Substantia nigra (tissue), 51 donors: ENCODE measurements at places on chromosomes 6 and 20.

- DNase-seq = no peak
These were observed 94.3 kb downstream of the RAMACL start for GRCh38 chr6:166492092-166492741.

DNA sequence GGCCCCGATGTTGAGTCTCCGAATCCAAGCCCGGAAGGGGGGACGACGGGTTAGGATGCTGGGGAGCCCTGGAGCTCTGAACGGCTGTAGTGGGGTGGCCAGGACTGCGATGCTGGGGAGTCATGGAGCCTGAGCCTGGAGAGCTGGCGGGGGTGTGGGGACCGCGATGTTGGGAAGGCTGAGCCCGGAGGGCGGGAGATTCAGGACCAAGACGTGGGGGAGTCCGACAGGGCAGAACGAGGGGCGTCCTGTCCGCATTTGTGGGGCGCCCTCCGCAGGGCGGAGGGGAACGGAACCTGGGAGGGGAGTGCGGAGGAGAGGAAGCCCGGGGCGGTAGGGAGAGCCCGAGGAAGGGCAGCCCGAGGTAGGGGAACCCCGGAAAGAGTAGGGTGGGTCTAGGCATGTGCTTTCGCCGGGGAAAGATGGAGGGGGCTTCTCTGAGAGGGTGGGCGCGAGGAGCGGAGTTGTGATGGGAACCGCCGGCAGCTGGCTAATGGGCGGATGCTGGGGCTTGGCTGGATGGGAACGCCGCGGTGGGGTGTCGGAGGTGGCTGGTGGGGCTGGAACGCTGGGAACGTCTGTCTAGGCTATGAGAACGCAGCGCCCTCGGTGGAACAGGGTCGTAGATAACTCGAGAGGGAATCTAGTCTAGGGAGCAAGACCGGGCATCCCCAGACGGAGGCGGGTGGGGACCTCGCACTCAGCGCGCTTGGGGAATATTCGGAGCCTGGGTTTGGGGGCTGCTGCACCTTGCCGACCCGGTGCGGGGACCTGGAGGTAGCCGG, 684 bp downstream of the PAQR8 start:
- peak; percentile 41 for DNase-seq

GRCh38 chr20:37471741-37472235, 49.3 kb upstream of the NNAT start:
- peak; percentile 19 for DNase-seq

DNA sequence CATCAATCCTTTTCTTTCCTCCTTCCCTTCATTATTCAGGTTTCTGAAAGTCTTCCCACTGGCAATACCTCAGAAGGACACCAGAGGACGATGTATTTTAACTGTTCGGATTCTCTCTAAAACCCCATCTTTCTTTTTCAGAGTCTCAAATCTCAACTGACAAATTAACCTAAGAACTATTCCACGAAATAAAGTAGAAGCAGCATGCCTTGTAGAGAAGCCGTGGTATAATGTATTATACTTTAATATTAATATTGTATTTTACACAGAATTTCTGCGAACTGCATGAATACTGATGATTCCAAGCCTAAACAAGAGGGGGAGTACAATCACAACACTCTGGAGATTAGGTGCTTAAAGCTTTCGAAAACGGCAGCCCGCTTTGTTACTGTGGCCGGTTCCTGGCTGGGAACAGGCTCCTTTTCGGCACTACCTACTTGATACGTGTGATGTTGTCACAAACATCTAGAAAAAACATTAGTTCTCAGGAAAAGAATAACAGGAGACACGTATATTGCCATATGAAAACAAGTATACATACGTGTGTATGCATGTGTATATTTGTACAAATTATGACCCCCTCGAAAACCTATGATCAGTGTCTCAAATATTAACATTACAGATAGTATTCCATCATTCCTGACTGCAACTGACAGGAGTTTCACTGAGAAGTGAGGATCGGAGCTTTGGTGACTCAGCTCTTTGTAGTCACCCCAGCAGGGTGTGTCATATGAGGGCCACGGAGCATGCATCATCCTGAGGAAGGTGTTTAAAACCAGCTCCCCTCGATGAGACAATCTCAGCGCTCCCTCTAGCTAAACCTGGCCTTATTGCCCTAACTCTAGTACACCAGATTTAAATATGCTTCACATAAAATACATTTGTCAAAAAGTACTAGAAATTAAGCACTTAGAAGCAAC, 319.7 kb upstream of the TCF21 start:
- DNase-seq = no peak

DNA sequence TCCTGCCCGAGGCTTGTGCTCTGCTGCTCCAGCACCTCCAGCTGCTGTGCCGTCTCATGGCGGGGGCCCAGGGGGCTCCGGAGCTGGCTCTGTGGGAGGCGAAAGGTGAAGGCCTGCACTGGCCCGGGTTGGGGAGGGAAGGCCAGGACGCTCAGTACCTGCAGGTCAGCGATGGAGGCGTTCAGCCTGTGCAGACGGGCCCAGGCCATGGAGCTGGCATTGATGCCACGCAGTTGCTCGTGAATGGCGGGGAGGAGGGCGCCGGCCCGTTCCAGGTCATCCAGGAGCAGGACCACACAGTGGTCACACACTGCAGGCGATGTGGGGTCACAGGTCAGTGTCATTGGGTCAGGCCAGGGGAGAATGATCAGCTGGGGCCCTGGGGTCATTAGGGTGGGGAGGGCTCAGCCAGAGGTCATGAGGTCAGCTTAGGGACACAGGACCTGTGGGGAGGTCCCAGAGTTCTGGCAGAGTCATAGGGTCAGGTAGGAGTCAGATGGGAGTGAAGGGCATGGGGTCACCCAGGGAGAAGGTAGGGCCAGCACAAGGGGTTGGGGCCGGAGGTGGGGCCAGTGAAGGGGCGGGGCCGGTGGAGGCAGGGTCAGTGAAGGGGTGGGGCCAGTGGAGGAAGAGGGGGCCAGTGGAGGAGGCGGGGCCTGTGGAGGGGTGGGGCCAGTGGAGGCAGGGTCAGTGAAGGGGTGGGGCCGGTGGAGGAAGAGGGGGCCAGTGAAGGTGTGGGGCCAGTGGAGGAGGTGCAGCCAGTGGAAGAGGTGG, 18.0 kb downstream of the ADRM1 start:
- no peak for DNase-seq

DNA sequence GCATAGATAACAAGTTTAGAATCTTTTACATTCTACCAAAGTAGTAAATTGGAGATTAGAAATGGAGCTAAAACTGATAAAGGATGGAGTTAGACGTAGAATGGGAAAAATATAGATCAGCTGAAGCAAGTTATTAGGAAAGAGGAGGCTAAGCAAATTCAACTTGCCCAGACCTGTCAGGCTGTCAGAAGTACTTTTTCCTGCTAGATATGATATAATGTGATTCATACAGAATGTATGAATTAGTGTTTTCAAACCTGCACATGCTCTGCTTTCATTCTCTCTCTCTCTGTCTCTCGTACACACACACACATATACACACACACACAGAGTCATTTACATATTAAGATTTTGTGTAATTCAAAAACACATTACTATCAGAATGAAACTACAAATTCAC, 133.2 kb upstream of the HDGFL1 start:
- DNase-seq = no peak

DNA sequence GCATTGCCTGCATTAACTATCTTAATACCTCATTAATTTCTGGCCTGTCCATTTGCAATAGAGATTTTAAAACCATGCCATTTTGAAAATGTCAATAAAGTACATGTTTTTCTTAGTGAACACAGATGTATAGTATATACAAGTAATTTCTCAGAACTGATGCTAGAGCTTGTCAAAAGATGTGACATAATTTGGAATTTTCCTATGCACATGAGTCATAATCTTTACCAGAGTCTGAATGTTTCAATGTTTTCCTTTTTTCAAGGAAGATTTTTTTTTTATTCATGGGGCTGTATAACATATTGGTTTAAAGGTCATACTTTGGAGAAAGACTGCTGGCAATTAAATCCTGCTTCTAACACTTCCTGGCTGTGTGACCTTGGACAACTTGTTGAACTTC, 1347.5 kb upstream of the ADGRB3 start:
- no peak for DNase-seq
